ENCODE measurements at places on chromosomes 2 and 18.
A peak's percentile ranks its signal among the peaks of the same experiment; 100 is the strongest.

GRCh38 chr2:167942366-167943081, 304.9 kb downstream of the STK39 start:
- no peak for DNase-seq

GRCh38 chr2:124610141-124610540, 585.1 kb downstream of the CNTNAP5 start:
- no peak for DNase-seq

- DNase-seq, result peak; percentile 28
Observed at GRCh38 chr2:95231723-95232122, 24.4 kb downstream of the ZNF892 start.

- no peak for DNase-seq
Observed at GRCh38 chr2:12923907-12924610, 207.3 kb downstream of the TRIB2 start.

DNA sequence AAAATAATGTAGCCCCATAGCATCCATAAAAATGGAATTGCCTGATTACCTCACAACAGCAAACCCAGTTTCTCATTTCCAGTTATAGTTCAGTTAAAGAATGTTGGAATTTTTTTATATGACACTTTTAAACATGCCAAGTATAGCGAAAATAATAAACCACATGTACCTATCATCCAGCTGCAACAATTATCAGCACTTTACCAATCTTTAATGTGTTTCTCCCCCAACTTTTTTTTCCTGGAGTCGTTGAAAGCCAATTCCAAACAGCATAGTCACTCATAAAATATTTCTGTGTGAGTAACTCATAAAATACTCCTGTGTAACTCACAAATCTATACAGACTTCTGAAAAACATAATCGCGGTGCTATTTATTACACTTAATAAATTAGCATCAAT, 38.1 kb downstream of the SMAD4 start:
- DNase-seq, result no peak

DNA sequence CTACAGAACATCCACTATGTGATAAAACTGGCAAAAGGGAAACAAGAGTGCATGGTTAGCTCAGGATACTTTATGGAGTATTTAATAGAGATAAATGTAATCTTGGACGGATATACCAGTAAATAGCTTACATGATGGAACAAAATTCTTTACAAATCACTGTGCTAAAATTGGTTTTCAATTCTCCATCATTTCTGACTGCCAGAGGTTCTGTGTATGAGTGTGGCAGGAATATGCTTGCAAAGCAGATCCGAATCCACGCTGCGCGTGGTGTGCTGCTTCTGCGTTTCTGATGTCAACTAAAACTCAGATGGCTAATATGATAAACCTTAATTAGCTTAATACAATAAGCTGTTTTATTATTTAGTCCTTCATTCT, 2.1 kb downstream of the ZNF532 start:
- no peak for DNase-seq

- no peak for DNase-seq
Observed at GRCh38 chr18:9900699-9901098, 13.1 kb upstream of the VAPA start.

- no peak for DNase-seq
Observed at GRCh38 chr2:216555274-216555673, 56.6 kb downstream of the RPL37A start.

GRCh38 chr2:21231985-21232384, 108.2 kb downstream of the TDRD15 start:
- DNase-seq, result no peak

DNA sequence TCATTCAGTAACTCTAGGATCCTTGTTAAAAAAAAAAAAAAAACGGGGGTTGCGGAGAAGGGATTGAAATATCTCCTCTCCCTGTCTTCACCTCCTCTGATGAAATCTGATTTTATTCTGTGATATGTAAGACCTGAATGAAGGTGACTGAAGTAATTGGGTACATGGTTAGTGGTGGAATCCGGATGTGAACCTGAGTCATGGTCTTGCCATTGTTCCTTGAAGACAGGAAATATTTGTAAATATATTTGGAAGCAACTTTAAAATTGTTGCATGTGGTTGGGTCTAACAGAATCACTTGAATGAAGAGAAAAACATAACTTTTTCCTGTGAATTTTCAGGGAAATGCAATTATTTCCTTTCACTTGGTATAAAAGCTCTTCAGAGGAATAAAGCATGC, 3.0 kb upstream of the IL1A start:
- no peak for DNase-seq

All from SHP77 treated with DMSO at 0.1 percent for 48 hours (cell line).